ENCODE measurements at places on chromosomes 5 and 9.

GRCh38 chr5:156920042-156920860, 42.8 kb downstream of the TIMD4 start:
- no peak for DNase-seq

DNA sequence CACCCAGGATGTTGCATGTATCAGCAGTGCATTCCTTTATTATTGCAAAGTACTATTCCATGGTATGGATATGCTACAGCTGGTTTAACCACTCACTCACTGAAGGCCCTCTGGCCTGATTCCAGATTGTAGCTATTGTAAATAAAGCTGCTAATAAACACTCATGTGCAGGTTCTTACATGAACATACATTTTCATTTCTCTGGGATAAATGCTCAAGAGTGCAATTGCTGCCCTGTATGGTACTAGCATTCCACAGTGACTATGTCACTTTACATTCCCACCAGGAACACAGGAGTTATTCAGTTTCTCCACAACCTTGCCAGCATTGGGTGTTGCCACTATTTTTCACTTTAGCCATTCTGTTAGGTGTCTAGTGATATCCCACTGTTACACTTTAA, 267.6 kb downstream of the SPOCK1 start:
- no peak for DNase-seq

DNA sequence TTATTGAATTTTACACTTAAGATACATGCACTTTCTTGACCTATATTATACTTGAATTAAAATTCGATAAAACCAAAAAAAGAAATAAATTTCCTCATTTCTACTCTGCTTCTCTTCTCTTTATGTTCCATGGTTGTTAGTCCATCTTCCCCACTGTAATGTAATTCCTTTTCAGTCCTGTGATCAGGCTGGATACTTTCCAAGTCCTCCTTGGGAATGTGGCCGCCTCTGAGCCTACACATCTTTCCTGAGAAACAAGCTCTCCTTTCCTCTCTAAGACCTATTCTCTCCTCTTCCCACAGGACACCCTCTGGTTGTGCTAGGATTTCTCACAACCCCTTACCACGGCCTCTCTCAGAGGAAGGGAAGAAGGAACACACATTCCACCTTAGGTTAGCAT, 285.1 kb downstream of the DNAH5 start:
- peak; percentile 13 for DNase-seq

GRCh38 chr5:17619354-17619753, 9.2 kb downstream of the TAF11L12 start:
- no peak for DNase-seq

DNA sequence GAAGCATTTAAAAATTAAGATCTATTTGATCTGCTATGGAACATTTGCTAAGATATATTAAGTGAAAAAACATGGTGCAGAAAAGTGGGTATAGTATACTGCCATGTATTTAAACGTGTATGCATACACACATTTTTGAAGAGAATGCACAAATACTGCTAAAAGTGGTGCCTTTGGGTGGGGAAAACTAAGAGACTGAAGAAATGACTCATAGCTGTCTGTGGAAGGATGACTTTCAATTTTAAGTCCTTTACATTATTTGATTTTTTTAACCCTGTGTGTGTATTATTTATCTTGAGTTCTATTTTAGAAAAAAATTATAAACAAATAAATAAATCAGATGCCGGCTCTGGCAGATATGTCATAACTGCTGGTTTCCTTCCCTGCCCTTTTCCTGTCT, 120.7 kb upstream of the SLIT3 start:
- DNase-seq, result no peak

DNA sequence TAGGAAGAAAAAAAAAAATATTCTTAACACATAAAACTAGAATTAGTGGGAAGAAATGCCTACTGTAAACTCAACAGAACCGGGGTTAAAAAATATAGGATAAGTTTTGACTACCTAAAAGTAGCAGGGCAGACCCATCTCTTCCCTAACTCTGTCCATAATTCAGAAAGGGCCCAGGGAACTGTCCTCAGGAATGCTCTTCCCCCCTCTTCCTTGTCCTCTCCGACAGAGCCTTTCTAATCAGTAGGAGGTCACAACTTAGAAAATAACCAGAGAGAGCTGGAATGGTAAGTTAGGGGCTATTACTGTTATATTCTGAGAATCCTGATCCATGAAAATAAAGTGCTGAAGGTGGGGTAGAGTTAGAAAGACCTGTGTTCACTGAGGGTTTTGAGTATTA, 22.2 kb downstream of the PIK3R1 start:
- no peak for DNase-seq

- DNase-seq, result no peak
Observed at GRCh38 chr9:33860200-33860871, 43.4 kb downstream of the UBE2R2 start.

GRCh38 chr9:9973062-9973461, 639.7 kb downstream of the PTPRD start:
- no peak for DNase-seq

DNA sequence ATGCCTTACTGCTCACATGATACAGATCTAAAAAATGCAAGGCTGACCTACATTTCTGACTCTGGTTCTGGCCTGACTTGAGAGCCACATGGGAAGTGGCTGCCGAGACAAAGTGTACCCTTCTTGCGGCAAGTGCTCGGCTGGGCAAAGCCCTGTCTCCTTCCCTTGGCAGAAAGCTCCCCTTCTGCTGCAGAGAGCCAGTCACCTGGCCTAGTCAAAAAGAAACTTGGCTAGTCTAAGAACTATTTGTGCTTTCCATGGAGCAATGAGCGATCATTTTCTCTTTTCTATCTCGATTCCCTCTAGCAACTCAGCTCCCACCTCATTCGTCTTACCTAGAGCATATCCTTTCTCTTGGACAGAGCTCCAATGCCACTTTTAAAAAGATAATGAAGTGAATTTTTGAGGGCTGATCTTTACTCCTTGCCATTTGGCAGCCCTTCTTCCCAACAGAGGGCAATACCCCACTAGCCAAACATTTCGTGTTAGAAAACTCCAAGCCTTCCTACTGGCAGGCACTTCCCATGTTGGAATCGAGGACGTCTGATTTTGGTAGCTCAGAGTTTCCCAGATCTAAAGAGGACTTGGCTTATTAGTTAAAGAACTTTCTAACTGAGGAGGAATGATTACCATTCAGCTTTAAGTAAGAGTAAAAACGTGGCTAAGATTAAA, 108.1 kb upstream of the PRRC1 start:
- DNase-seq, result no peak

DNA sequence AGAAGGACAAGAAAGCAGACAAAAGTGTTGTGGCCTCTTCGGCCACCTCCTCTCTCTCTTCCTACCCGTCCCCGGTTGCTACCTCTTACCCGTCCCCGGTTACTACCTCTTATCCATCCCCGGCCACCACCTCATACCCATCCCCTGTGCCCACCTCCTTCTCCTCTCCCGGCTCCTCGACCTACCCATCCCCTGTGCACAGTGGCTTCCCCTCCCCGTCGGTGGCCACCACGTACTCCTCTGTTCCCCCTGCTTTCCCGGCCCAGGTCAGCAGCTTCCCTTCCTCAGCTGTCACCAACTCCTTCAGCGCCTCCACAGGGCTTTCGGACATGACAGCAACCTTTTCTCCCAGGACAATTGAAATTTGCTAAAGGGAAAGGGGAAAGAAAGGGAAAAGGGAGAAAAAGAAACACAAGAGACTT, 2.4 kb downstream of the EGR1 start:
- peak; percentile 10 for DNase-seq

DNA sequence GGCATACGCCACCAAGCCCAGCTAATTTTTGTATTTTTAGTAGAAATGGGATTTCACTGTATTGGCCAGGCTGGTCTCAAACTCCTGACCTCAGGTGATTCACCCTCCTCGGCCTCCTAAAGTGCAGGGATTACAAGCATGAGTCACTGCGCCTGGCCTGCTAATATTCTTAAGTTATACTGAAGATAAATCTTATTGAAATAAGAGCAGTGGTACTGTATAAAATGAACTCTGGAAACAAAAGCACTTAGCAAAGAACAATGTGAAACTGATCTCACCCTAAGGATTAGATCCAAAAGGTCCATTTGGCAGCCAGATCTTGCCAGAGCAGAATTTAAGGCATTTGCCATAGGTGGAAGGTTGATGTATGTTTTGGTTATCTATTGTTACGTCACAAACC, 27.1 kb downstream of the CYSTM1 start:
- DNase-seq, result no peak

- no peak for DNase-seq
Observed at GRCh38 chr5:62737766-62738165, 159.1 kb downstream of the LRRC70 start.

DNA sequence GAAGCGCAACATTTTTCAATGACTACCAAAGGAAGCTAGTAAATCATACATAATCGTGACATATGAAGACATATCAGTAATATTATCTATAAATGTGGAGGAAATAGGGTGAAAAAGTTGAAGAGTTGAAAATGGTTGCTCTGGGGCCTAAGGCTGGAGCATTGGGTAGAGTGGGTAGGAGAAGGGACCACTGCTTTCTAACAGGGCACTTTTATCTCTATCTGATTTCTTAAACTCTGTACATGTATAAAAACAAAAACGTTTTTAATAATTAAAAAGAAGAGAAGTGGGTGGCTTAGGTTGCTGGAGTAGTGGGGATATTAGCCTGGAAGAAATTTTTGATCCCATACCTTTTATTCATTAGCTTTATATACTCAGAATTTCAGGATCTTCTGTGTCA, 44.2 kb upstream of the ITGA1 start:
- DNase-seq, result no peak

GRCh38 chr5:61334868-61335615, 3.0 kb downstream of the ZSWIM6 start:
- DNase-seq, result peak; percentile 52

DNA sequence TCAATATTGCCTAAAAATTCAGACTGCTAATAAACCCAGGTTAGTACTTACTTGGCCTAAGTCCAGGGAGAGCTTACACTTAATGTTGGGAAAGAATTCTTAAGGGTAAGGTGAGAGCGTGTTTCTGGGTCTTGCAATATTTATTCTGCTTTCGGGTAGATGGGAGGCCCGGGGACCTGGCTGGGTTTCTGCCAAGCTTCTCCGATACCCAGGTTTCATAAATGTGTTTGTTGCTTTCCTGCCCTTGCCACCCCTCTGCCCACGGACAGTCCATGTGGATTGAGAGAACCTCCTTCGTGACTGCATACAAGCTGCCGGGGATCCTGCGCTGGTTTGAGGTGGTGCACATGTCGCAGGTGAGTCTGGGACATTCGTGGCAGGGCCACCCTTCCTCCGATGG, 48.4 kb upstream of the FOXI1 start:
- no peak for DNase-seq

DNA sequence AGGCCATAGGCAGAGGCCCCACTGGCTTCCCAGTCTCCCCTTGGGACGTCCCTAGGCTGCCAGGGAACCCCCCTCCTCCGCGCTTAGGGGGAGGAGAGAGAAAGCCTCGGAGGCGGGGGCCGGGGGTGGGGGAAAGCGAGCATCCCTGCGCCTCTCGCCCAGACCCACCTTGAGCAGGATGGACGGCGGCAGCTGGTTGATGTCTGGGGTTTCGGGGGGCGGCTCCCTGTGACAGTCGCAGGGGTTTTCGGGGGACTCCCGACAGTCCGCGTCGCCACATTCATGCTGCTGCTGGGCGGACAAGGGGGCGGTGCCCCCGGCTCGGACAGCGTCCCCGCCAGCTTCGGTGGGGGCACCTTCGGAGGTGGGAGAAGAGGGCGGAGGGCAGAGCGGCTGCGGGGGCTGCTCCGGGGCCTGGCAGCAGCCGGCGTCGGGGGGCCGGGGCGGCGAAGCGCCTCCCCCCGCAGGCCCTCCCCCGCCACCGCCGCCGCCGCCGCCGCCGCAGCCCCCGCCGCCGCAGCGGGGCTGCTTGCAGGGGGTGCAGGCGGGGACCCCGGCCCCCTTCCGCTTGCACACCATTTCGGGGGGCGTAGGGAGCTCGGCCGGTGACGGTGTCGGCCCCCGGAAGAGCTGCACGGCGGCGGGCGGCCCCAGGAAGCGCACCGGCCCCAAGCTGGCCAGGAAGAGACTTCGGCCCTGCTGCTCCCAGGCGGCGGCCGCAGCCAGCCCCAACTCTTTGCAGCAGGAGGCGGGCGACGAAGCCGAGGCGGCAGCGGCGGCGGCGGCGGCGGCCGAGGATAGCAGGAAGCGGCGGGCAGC, 1.2 kb downstream of the FBXL17 start:
- DNase-seq, result no peak

- no peak for DNase-seq
Observed at GRCh38 chr5:73120222-73121118, at the start of gene TMEM171. TSS of gene TMEM171 (plus strand) at chr5:73120575. CDS start at chr5:73123374, 2,799 bp downstream.
